ENCODE measurements at places on chromosomes 4 and X.

DNA sequence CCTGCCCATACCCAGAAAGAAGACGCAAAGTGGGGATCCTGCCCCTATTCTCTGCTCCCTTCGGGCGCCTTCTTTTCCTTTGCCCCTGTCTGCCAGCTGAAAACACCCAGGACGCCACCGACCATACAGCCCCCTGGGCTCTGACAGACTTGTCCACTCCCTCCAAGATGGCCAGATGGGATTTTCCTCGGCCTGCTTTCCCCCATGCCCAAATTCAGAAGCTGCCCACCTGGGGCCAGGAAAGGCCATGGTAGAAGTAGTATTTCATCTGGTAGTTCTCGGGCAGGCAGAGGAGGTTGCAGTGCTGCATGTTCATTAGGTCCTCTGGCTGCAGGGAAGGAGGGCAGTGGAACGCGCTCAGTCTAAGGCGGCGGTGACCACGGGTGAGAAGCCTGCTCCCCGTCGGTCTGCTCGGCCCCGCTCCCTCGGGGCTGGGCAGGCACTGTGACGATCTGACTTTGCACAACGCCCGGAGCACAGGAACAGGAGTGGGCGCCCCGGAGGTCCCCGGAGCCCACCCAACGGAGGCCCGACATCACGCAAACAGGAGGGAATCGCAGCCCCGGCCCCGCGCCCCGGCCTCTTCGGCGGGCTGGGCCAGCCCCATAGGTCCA lies 582 bp downstream of the NAA10 start:
- DNase-seq: no peak

DNA sequence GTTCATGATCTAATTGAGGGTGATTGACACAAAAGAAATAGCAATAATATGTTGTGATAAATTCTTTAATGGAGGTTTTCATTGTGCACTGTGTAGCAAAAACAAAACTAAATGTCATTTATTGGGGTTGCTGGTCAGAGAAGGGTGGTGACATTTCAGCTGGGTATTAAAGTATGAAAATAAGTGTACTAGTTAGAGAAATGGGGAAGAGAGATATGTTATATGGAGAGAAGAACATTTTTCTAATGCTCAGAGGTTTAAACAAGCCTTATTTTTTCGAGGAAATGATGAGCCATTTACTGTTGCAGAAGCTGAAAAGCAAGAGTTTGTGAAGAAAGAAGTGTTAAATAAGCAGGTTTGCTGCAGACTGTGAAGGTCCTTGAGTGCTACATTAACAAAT lies 142.7 kb upstream of the PAQR3 start:
- DNase-seq: no peak

- DNase-seq: no peak
These were observed 65.7 kb upstream of the PSAPL1 start for GRCh38 chr4:7500404-7500803.

GRCh38 chr4:180625653-180626052 lies 1617.5 kb upstream of the TENM3 start:
- no peak for DNase-seq

DNA sequence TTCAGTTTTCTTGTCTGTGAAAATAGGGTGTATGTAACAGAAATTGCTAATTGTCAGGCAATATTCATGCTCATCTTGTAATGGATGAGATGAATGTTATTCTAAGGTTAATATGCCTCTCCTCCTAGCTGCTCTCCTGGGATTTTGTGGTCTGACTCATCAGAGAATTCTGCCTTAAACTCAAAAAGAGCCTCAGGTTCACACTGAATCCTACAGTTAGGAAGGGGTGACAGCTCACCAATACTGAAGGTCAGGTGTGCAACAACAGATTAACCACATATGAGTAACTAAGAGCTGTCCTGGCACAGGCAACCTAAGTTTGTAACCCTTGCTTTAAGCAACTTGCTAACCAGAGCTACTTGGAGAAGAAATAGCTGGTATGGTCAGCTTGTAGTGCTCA lies 197.7 kb downstream of the SPATA18 start:
- no peak for DNase-seq

DNA sequence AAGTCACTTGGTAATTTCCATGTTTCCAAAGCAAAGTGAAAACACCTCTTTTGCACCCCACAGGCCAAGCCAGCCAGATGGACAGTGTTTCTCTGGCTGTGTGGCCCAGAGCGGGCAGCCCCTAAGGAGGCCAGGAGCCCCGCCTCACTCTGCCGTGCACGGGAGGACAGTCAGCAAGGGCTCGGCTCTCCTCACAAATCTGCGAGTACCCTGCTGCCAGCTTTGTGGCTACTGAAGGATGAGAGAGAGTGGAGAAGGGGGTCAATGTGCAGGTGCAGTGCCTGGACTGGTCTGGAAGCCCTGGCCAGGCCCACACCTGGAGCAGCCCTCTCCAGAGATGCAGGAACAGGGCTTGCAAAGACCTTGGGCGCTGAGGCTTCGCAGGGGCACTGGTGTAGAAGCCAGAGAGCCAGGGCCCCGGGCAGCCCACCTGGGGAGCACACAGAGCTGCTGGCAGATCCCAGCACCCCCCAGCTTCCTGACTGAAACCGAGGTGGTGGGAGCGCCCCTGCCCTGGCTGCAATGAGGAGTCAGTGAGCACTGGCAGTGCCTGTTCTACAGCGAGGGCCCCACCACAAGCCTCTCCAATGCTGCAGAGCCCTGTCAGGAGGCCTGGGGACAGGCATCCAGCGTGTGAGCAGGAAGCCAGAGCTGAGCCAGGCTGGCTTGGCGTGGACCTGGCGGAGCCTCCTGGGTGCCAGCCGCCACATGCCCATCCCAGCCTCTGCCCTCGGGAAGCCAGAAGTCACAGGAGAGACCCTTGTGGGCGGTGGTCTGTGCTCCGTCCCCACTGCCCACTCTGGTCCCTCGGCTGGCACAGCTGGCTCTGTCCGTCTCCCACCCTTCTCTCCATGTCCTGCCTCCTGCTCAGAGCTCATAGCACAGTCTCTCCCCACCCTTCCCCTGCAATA lies 3.9 kb downstream of the SPON2 start:
- DNase-seq: no peak

- DNase-seq: no peak
These were observed 52.3 kb upstream of the ENPP6 start for GRCh38 chr4:184269879-184270430.

- DNase-seq: no peak
These were observed 143.2 kb downstream of the FRYL start for GRCh38 chr4:48636911-48637310.

- DNase-seq: no peak
These were observed 9.7 kb downstream of the BOD1L1 start for GRCh38 chr4:13617801-13618200.

DNA sequence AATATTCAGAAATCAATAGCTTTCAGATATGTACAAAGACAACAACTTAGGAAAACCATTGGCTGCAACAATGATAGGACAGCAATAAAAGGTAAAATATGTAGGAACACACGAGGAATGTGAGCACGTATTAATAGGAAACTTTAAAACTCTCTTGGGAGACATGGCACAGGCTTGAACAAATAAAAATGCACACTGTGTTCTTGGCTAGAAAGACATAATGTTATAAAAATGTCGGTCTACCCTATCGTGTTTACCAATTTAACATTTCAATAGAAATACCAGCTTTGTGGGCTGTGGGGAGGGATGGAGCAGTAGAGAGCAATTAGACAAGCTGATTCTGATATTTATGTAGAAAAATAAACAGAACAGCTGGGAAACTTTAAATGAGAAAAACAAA lies 69.0 kb upstream of the FAM9B start:
- no peak for DNase-seq

DNA sequence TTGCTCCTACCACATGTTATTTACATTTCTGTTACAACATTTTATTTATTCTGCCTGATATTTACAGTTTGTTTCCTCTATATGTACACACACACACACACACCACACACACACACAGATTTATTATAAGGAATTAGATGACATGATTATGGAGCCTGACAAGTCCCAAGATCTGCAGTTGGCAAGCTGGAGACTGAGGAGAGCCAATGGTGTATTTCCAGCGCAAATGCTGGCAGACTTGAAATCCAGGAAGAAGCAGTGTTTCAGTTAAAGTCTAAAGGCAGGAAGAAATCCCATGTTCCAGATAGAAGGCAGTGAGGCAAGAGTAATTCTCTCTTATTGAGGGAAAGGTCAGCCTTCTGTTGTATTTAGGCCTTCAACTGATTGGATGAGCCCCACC lies 1.8 kb upstream of the KLHL4 start:
- no peak for DNase-seq

DNA sequence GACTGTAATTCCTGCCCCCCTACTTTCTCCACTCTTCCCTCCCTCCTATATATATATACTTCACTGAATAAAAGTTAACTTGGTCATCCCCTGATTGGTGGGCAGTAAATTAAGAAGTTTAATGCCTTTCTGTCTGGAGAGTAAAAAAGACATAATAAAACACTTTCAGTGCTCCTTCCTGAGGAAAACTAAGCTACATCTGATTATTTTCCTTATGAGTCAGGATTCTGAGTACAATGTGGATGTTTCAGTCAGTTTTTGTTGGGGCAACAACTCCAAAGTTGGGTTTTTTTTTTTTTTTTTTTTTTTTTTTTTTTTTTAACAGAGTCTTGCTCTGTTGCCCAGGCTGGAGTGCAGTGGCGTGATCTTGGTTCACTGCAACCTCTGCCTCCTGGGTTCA lies 22.0 kb upstream of the SUPT20HL2 start:
- no peak for DNase-seq
